Stimulated activated memory B cell treated with anti-CD40 and anti-IgM and Interleukin-4, amounts not matched to agents 10 μg/mL and 1 μg/mL and 100 μg/mL, for 72 hours (primary cell): ENCODE measurements at places on chromosomes 4 and X.

GRCh38 chrX:148146121-148146520 is 165.0 kb downstream of the FMR1NB start:
- no peak for ATAC-seq

GRCh38 chrX:151724563-151725337 is 8.9 kb downstream of the FATE1 start:
- ATAC-seq: no peak

DNA sequence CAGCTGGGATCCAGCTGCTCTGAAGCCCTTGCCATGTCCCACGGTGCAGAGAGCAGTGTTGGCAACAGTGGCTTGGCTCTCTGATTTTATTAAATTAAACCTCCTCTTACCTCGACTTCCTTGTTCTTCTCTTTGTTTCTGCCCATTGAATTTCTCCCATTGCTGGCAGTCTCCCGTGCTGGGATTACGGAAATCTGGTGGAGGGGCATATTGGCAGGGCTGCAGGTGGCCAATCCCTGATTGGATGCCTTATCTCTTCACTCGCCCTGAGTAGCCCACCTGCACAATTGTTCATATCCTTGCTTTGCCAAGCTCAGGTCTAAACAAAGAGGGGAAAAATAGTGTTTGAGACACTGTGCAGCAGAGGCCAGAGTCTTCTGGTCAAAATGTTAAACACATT is 493.9 kb downstream of the TMA16 start:
- ATAC-seq: no peak

DNA sequence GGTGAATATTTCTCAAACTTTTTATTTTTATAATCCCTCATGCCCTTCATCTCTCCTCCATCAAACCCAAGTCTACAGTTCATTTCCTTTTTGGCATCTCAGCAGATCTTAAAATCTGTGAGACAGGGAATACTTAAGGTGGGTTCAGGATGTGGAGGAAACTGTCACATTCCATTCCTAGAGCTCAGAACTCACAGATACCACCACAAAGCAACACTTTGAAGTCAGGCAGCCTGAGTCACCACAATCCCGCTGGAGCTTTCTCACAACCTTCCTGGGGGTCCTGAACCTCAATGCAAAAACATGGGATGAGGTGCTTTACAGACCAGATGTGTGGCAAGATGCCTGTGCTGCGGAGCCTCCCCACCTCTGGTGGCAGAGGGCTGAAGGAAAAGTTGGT is 63.2 kb downstream of the HHIP start:
- no peak for ATAC-seq

GRCh38 chr4:140344101-140344500 is 29.3 kb upstream of the SCOC start:
- ATAC-seq: no peak

DNA sequence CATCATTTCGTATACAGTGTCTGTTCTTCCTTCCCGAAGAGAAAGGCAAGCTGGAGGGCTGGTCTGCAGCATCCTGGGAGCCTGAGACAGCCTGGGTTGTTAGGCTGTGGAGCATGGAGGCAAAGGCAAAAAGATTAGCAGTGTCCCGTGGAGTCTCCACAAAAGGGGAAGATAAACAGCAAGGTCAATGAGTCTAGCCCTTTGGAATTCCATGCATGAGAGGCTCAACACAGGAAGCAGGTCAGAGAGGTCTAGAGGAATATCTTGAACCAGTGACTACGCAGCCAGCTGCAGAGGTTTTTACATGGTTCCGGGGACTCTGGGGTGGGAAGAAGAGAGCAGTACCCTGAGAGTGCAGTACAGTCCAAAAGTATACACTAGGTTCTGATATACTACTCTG is 12.2 kb upstream of the MCF2 start:
- no peak for ATAC-seq

DNA sequence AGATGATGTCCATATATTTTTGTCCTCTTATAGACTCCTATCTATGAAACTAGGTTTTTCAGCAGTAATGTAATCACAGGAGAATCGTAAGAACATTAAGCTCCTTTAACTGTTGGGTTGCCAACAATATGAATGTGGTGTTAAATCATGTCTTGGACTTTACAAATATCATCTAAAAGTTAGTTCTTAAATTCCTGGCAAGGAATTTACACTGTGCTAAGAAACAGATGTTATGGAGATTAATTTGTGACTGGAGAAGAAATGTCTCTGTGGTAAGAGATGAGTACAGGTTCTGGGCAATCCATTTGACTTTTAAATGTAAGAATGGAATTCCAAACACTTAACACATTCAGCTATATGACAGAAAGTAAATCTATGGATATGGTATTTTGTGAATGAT is 34.6 kb downstream of the CNKSR2 start:
- ATAC-seq: no peak

- peak; percentile 16 for ATAC-seq
These were observed 62.1 kb downstream of the GPRIN3 start for GRCh38 chr4:89245459-89245858.
